ENCODE measurements at places on chromosomes 7 and 10.

GRCh38 chr7:116540743-116541142, 15.9 kb downstream of the CAV1 start:
- DNase-seq = peak; percentile 49

- DNase-seq = no peak
Measured at GRCh38 chr7:71538210-71538609, 406.3 kb downstream of the GALNT17 start.

- peak; percentile 85 for DNase-seq
Measured at GRCh38 chr7:50068850-50069551, 24.0 kb downstream of the ZPBP start.

DNA sequence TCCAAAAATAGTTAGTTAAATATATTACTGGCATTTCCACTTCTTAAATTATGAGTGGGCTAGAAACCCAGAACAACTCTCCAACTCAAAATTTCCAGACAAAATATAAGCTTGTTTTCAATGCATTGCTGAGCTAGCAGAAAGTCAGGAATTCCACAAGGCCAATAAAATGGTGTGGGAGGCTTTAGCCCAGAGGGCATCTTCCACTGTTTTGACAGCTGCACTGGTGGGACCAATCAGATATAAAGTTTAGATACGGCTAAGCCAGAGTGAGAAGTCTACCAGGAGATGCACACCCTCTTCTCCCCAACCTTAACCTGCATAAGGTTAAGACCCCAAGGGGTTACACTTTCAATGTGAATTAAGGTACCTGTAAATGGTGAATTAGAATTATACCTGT, 76.6 kb downstream of the AMPH start:
- no peak for DNase-seq

- peak; percentile 4 for DNase-seq
Measured at GRCh38 chr10:47277352-47278151, 22.4 kb upstream of the GDF10 start.

DNA sequence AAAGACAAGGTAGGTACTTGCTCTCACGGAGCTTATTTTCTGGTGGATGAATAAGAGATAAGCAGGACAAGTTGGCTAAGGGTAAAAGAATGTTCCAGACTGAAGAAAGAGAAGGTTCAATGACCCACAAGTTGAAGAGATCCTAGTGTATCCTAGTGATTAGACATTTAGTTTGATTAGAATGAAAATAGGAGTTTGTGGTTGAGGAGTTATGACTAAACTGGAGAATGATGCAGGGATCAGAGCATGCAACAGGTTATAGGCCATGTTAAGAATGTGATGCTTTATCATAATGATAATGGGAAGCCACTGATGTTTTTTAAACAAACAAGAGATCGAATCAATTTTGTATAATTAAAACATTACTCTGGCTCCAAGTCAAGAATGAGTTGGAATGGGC, 357.2 kb downstream of the HPSE2 start:
- DNase-seq = no peak

- DNase-seq = no peak
Measured at GRCh38 chr7:22610263-22610662, 110.3 kb upstream of the STEAP1B start.

DNA sequence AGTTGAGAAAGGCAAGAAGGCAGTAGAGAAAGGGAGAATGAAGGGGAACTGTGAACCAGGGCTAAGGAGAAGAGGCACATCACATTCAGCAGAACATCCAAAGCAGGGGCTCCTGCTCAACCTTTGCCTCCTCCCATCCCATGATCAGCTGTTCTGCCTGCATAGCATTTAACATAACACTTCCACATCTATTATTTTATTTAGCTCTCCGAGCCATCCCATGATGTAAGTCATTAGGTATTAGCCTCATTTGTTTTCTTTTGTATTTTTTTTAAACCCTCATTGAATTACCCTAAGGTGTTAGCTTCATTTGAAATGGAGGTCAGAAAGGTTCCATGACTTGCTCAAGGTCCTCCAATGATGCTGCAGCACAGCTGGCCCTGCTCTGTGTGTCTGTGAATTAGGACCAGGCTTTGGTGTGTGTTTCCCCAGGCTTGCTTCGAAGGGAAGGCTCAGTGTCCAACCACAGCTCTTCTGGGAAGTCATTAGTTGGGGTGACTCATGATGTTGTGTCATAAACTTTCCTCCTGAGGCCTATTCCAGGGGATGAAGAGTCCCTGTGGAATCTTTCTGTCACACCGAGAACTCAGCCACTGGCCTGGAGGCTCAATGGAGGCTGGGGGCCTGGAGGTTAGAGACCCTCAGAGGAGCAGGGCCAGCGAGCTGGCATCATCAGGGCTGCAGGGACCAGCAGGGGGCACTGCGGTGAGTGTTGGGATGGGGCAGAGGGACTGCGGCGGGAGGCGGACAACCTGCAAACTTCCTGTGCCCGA, 16.5 kb downstream of the NPFFR1 start:
- peak; percentile 99 for DNase-seq

DNA sequence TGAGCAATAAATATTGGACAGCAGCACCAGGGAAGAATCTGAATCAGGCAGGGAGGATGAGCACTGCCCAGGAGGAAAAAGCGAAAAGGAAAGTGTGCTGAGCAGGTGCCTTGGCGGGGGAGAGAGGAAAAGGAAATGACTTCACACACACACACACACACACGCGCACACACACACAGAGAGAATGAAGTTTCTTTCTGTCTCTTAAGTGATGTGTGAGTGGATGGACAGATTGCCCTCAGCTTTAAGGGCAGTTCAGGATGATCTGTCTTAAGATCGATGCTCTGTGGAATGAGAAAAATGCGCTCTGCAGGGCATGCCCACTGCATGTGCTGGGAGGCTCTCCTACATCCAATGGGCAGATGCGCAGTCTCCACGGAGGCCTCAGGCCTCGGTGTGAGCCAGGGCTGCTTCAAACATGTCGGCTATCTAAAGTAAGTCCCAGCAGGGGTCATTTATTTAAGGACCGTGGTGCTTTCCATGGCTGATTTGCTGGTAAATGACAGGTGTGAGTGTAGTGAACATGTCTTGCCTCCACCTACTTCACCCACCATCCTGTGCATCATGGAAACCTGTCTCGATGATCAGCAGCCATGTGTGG, 2.5 kb upstream of the ACBD5 start:
- DNase-seq = peak; percentile 53

GRCh38 chr7:5417106-5418071, 6.2 kb downstream of the TNRC18 start:
- DNase-seq = peak; percentile 40

DNA sequence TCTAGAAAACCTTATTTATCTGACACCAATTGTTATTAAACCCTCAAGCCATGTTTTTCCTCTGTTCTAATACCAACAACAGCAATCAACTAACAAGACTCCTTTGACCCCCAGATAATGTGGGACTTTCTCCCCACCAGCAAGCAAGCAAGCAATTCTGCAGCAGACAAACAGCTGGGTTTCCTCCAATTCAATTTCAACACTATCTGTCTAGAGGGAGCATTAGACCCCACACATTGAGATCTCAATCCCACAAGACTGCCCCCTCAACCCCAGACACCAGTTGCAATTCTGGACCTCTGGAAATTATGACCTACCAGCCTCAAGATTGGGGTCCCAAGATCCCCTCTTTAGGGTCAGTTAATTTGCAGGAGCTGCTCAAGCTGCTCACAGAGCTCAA, 89.4 kb upstream of the TMEM26 start:
- DNase-seq = no peak

DNA sequence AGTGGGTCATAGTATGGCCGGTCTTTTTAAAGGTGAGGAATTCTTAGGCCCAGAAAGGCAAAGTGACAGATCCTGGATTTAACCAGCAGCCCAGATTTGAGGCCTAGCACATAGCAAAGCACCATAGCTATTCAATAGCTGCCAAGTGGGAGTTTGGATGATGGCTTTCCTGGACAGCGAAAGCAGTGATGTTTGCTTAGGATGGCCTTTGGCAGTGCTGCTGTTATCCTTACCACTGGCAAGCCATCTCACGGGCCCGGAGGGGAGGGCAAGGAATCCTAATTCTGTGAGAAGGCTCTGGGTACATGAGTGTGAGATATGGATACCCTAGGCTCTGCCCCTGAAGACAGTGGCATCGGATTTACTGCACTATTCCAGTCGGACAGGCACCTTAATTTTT, 50.4 kb downstream of the TCF7L2 start:
- no peak for DNase-seq

GRCh38 chr7:151009327-151010036, 14.8 kb downstream of the ATG9B start:
- no peak for DNase-seq

GRCh38 chr7:108424013-108424412, 32.2 kb downstream of the NRCAM start:
- no peak for DNase-seq

- DNase-seq = no peak
Measured at GRCh38 chr7:2095436-2095835, 137.3 kb downstream of the MAD1L1 start.

DNA sequence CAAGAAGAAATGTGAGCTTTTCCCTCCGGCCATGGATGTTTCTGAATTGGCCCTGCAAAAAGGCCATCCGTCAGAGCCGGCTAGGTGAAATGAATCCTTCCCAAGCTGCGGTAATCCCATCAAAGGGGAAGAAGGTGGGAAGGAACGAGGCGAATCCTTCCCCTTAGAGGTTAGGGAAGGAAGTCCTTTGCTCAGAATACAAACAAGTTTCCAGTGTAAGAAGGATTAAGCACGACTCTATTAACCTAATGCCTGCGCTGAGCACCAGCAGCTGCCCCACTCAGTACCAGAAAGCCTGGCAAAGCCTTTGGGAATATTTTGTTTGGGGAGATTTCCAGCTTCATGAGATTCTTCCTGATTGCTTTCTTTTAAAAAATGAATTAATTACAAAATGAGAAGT, 42.8 kb downstream of the CLRN3 start:
- no peak for DNase-seq
